ENCODE measurements at places on chromosomes 4 and X.

DNA sequence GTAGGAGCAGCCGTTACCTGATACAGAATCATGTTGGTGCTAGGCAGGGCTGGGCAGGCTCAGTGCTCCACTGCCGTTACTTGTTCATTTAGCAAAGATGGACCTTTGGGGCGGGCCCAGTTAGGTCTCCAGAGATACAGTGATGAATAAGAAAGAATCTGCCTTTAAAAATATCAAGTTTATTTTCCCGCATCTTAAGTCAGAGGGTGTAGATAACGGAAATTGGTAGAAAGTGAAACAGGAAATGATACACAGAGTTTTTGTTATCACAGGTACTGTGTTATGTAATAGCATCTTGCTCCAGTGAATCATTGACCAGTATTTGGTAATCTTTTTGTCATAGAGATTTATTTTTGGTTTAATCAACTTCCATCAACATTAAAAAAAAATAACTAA lies 5.5 kb downstream of the TMEM131L start:
- peak; percentile 35 for DNase-seq

GRCh38 chr4:33940281-33940680 lies 2304.0 kb downstream of the ARAP2 start:
- no peak for DNase-seq

GRCh38 chr4:21697583-21697982 lies 251.0 kb downstream of the KCNIP4 start:
- no peak for DNase-seq

GRCh38 chr4:4866124-4866865 lies 6.8 kb downstream of the MSX1 start:
- no peak for DNase-seq

DNA sequence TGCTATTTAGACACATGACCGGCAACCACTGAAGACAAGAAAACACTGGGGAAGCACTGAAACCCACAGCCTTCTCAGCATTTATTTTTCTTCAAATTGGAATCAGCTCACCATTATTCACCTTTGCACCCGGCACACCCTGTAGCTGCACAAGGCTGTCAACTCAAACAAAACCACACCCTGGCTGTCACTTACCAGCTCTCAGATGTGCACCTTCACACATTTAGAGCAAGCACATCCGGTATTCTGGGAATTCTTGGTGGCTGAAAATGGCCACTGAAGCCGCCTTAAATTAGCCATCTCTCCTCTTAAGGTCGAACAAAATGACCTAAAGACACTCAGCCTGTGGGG lies 5.9 kb downstream of the ZFYVE28 start:
- DNase-seq, result peak; percentile 74
